Activated CD8-positive, alpha-beta memory T cell treated with anti-CD3 and anti-CD28 coated beads for 24 hours (primary cell): ENCODE measurements at places on chromosomes 12 and 14.

DNA sequence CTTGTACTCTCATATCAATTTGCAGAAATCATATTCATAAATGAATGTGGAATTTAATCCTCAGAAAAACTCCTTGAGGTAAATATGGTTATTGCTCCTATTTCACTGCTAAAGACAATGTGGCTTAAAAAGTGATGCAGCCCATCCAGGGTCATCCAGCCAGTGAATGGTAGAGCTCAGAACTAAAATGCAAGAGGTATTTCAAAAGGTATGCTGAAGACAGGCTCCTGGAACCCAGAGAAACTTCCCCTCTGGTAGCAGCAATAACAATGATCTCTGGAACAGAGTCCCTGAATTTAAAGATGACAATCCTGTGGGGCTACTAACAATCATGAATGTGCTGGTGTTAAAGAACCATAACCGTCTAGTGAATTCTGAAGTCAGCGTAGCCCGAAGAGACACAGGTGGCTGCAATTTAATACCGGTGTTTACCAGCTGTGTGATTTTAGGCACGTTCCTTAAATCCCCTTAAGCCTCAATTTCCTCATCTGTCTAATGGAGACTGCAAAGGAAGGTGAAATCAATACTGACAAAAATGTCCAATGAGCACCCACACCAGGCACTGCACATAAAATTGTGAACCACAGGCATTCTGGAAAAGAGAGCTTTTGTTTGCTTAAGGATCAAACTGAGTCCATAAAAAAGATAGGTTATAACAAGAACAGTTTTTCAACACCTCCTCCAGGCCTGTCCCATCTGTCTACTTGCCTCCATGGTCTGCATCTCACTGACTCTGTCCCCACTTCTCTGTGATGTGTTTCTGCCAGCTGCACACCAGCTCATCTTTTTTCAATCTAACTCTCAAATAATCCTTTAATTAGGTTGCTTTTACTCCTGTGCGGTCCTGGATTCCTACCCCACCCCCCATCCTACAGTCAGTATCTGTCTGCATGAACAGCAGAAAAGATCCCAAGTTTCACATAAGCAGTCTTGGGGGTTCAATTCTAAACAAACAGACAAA is 10.5 kb downstream of the TM7SF3 start:
- no peak for DNase-seq

DNA sequence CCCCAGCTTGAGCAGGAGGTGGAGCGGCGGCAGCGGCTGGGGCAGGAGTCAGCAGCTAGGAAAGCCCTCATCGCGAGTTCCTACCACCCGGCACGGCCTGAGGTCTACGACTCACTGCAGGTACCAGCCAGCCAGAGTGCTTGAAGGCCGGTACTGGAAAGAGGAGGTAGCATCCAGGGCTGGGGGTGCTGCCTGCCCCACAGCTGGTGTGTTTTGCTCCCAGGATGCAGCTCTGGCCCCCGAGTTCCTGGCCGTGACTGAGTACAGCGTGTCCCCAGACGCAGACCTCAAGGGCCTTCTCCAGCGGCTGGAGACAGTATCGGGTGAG is 1.6 kb downstream of the OGFOD2 start:
- no peak for DNase-seq

DNA sequence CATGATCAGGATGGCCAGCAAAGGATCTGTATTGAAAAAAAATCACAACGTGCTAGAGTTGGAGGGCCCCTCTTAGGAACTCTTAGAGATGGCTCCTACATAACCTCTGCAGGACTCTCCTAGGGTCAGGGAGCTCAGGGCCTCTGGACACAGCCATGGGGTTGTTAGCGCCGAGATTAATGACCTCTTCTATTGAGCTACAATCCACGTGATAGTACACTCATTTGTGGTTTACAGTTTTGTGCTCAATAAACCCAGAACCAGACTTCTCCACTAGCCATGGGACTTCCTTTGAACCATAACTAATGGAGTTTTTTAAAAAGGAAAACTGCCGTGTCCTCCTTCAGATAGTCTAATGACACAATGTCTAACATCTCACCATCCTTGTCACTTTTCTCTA is 29.6 kb upstream of the HDAC7 start:
- no peak for DNase-seq

DNA sequence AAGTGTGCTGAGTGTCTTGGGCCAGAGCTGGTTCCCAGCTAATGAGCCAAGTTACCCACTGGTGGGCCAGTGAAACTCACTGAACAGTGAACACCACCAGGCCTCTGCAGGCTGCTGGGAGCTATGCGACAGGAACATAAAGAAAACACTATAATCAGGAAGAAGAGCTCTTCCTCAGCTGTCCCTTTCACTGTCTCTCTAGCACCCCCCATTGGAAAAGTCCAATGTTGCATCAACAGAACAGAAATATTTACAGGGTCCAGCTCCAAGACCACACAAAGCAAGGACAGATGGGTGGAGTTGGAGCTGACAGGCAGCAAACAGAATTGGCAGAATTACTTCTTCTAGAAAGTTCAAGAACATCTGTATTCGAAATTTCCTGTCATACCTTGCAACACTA is 903.6 kb upstream of the TMEM132C start:
- DNase-seq, result no peak
